NCI-H1436 treated with DMSO at 0.1 percent for 48 hours (cell line): ENCODE measurements at places on chromosomes 1 and 21.

DNA sequence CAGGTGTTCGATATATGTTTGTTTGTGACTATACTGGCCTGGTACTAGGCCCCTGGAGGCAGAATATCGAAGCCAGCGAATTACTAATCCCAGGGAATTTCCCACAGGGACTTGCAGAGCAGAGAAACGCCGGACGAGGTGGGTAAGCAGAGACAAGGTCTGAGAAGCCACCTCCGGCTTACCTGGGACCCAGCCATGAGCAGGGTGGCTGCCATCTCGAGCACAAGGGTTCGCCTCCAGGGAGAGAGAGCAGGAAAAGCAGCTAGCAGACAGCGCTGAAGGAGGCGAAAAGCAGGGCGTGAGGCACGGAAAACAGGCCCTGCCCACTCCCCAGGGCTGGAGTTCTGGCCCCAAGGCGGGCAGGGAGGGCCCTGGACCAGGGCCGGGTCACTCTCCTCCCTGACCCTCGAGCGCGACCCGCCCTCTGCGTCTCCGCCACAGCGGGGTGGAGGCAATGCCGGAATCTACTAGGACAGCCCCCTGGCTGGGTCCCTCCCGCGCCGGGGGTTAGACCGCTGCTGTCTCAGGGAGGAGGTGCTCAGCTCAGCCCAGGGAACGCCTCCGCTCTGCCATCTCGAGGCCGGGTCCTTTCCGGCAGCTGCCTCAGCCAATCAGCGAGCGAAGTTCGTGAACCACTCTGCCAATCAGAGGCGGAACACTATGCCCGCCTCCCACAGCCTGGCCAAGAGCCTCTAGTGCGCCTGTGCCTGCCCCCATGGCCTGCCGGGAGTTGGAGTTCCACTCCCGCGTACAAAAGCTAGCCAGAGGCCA lies 1.7 kb downstream of the ZNF436 start:
- DNase-seq: peak; percentile 96

- DNase-seq: no peak
These were observed 25.3 kb downstream of the PIGK start for GRCh38 chr1:77193951-77194350.

- peak; percentile 40 for DNase-seq
These were observed 44.7 kb upstream of the TENT5B start for GRCh38 chr1:27057389-27057788.

DNA sequence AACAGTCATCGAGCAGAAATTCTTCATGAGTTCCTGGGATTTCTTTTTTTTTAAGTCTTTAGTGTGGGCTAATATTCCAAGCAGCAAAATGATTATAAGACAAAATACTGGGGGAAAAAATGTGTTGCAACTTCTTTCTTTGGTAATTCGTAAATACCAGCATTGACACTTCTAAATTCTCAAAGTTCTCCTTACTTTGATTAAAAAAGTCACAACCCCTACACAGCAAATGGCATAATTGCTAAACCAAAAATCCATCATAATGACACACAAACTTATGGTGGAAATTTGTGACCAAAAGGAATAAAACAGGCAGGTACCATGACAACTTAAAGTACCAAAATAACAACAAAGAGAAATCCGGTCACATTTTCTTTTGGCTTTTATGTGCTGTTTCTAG lies 585.2 kb upstream of the PKN2 start:
- no peak for DNase-seq

DNA sequence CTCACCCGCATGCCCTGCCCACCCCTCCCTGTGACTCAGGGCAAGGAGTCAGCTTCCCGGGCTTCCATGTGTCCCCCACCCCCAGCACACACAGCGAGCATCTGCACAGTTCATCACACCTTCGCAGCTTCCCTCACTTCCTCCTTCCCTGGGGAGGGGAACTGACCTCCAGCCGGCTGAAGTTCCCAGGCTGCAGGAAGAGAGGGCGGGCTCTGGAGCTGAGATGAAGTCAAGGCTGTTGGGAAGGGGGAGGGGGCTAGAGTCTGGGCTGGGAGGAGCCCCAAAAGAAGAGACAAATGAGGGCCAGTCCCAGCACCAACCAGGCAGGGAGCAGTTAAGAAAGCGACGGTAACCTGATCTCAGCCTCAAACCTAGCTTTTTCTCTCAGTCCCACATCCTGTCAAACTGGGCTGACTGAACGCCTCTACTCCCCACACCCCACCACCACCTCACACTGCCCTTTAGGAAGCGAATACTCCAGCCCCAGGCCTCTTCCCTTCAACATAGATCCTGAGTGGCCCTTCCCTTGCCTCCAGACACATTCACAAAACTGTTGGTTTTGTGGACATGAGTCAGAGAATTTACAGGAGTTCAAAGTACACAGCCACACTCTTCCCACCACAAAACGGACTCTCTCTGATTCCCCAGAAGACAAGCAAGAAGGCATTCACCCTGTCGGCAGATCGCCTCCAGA lies 1.8 kb downstream of the RHOC start:
- DNase-seq: peak; percentile 74

DNA sequence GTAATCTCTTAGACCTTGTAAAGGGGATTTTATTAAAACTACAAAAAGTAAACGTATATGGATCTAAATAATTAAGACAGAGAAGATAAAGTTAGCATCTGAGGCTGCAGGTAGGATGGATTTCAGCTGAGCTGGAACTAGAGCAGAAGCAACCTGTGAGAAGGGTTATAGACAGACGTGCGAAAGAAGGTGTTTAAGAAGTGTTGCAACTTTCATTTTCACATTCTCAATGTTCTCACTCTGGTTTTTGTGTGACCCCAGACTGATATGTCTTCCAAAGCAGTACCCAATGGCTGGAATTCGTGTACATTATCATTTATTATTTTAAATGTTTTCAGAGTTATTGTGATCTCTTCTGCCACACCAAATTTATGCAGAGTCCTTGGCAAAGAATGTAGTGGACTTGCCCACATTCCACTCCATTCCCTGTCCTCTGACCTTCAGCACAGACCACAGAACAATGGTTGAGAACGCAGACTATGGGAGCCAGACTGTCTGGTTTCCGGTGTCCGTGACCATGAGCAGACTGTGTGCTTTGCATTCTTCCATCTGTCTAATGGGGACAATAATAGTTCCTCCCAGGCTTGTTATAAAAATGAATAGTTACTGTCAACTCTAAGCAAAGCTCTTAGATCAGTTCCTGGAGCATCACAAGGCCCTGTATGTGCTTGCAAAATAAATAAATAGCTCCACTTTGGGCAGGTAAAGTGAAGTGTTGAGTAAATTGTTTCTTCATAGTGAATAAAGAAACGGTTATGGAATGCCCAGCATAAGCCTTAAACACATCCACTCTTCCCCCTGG lies 140.6 kb upstream of the SAMSN1 start:
- no peak for DNase-seq

GRCh38 chr1:194358208-194358581 lies 1171.8 kb upstream of the B3GALT2 start:
- no peak for DNase-seq

DNA sequence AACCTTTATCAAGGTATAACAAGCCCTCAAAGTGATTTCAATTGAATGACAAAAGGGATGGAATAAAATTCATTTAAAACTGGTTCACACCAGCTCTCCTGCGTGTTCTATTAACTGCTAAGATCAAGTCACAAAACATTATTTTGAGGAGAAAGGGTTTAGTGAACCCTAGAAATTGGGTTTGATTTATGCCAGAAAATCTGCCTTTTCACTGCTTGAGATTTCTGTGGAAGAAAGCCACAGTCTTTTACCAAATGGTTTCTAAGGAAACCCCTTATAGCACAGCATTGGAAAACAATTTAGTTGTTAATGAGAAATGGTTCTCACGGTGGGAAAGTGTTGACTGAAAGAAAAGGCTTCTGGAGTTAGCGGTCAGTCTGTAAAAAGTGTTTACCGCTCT lies 43.6 kb upstream of the DPH5 start:
- DNase-seq: no peak

DNA sequence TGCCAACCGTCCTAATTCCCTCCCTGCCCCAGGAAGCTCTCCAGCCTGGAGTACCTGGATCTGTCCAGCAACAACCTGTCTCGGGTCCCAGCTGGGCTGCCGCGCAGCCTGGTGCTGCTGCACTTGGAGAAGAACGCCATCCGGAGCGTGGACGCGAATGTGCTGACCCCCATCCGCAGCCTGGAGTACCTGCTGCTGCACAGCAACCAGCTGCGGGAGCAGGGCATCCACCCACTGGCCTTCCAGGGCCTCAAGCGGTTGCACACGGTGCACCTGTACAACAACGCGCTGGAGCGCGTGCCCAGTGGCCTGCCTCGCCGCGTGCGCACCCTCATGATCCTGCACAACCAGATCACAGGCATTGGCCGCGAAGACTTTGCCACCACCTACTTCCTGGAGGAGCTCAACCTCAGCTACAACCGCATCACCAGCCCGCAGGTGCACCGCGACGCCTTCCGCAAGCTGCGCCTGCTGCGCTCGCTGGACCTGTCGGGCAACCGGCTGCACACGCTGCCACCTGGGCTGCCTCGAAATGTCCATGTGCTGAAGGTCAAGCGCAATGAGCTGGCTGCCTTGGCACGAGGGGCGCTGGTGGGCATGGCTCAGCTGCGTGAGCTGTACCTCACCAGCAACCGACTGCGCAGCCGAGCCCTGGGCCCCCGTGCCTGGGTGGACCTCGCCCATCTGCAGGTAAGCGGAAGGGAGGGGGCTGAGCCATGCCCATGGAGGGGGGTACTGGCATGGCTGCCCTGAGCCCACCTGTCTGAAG lies 16.5 kb downstream of the PODN start:
- DNase-seq: no peak

DNA sequence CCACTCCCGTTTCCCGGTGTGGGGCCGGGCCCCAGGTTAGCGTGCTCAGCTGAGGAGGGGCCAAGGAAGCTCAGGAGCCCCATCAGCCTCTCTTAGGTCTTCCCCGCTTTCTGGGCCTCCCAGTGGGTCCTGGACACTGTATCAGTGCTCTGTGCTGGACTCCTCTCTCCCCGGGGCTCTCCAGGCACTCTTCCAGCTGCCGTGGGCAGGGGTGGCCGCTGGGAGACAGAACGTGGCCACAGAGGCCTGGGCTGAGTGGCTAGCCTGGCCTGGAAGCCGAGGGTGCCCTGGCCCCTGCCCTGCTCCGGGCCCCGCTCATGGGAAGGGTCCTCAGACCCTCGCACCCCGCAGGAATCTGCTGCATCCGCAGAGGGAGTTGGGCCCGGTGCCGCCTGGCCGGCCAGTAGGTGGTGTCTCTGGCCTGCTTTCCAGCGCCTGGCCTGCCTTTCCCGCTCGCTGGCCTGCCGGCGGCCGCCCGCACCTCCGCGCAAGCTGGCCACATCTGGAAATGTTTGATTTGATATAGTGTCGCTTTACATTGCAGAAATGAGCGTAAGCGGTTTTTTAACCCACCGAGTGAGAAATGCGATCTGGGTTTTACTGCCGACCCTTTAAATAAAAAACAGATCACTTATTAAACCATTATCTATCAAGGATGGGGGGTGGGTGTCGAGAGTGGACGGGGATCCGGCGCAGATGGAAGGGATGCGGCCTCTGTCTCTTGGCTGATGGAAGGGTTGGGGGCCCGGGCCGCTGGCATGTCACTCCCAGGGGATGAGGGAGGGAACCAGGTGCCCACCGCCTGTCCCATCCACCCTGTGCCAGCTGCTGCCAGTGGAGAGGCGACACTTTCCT lies 74.4 kb upstream of the TTC34 start:
- DNase-seq: no peak

GRCh38 chr21:43283136-43283924 lies 114.5 kb downstream of the CRYAA start:
- no peak for DNase-seq

DNA sequence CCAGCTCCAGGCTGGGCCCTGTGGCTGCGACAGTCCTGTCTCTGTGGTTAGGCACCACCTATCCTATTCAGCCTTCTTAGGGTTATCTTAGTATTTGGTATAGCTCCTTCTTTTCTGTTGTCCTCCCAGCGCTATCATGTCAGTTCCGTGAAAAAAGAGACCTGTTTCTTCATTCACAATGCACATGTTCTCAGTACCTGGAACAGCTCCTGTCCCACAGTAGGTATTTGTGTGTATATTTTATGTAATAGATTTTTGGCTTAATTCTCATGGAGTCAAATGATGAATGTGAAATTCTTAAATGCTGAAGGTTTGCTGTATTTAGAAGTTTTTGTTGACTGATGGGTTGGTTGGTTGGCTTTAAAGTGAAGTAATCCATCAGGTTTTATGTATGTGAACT lies 279.7 kb downstream of the ST6GALNAC3 start:
- DNase-seq: no peak

DNA sequence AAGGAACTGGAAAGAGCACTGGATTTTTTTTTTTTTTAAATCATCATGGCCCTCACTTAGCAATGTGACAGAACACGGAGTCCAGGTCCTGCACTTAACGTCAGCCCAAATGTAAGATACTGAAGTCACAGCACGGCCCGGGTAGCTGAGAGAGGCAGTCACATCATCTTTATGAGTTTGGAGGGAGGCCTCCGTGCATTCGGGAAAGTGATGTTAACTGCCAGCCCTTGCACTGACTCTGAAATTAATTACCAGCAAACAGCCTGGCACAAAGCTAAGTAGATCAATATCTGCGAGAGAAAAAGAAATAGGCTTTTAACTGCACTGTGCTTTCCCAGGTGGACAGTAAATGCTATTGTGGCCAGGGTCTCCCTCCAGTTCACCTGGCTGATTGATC lies 109.5 kb upstream of the ADAR start:
- DNase-seq: no peak

GRCh38 chr1:93013145-93014065 lies 52.1 kb upstream of the DIPK1A start:
- no peak for DNase-seq

DNA sequence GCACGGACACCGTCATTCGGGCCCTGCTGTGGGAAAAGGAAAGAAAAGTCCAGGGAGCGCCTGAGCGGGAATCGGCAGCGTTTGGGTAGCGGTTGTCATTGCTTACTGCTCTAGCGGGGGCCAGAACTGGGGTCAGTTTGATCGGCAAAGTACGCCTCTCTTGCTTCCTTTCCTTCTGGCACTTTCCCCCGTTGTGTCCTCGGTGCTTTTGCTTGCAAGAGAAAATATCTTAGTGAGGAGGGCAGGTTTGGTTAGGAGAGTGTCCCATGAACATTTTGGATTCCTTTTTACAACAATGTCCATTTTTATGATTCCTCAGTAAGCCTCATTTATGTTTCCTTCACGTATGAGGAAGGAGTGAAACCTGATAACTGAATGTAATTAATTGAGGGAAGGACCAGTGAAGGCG lies 670 bp downstream of the ST3GAL3 start:
- no peak for DNase-seq
